ENCODE measurements at places on chromosomes 4 and X. TPM values are rescaled to one million over a fixed set of nuclear protein-coding genes. Genes with fewer than 3 reads are reported as not detected.
A peak's percentile ranks its signal among the peaks of the same experiment; 100 is the strongest.

DNA sequence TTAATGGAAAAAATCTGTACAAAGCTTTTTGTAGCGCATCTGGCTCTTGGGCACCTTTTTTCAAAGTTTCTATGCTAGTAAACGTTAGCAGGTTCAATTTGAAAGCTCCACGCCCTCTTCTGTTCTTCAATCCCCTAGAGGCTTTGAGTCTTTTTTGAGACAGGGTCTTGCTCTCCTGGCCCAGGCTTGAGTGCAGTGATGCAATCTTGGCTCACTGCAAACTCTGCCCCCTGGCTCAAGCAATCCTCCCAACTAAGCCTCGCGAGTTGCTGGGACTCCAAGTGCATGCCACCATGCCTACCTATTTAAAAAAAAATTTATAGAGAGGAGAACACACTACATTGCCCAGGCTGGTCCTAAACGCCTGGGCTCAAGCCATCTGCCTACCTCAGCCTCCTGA is 9.2 kb downstream of the RXFP1 start:
- no peak for DNase-seq

DNA sequence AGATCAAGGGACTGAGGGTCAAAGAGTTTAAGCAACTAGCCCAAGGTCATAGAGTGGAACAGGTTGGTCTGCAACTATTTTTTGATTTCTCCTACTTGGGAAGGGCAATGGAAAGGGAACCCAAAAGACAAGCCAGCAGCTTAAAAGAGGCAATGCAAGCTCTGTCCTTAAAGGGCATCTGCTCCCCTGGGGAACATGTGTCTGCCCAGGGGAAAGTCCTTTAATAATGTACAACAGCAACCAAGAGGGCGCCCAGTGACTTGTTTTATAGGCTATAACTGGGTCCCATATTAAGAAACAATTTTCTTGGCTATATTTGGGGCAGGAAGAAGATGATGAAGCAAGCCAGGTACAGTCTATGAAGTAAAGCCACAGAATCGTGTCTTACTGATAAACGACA is 54.7 kb upstream of the RBM47 start:
- DNase-seq, result no peak

DNA sequence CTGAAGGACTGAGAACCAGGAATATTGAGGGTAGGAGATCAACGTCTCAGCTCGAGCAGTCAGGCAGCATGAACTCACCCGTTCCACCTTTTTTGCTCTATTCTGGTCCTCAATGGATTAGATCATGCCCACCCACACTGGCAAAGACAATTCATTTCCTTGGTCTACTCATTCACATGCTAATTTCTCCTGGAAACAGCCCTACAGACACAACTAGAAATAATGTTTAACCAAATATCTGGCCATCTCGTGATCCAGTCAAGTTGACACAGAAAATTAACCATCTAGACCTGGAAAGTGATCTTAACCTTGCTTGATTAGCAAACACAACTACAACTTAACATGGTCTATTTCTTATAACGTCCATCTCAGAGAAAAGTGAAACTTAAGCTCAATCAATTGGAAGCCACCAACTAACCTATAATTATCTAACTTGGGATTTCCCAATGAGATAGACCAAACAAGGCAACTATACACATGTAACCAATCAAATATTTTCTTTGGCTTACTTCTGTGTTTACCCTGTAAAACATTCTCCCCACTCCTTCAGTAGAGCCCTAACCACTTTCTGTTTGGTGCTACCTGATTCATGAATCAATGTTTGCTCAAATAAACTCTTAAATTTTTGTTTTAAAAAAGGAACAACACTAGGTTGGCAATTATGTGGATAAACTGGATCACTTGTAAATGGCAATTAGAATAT is 69.7 kb upstream of the MAMLD1 start:
- no peak for DNase-seq

- no peak for DNase-seq
These were observed 52.5 kb upstream of the SHISA3 start for GRCh38 chr4:42344749-42345148.

- no peak for DNase-seq
These were observed 78.5 kb downstream of the CRMP1 start for GRCh38 chr4:5814421-5814820.

DNA sequence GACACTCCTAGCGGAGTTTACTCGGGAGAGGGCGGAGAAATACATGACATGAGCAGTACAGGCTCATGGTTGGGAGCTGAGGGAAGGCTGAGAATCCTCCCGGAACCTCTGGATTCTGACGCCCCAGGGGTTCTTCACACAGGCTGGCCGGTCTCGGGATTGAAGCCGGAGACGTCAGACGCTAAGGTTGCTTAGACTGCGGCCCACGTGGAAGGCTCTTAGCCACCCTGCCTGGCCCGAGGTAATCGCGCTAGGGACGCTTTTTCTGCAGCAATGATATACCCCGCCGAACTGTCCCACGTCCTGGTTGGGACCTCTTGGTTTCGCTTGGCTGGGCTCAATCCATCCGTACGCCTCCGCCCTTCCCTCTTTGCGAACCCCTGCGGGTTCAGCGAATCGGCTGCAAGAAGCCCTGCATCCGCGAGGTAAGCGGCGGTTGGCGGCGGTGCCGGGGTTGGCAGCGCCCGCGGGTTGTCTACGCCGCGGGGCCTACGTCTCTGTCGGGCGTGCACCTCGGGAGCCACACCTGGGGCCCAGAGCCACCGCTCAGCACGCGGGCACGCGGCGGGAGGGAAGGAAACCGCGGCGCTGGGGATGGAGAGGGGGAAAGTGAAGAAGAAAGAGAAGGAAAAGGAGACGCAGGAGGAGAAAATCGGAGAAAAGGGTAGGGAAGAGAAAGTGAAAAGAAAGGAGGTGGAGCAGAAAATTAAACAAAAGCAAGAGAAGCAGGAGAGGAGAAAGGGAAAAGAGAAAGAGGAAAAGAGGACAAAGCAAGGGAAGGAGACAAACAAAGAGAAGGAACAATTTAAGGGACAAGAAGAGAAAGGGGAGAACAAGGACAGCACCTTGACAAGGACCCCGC is at the start of gene ARL9:
Gene ARL9 (plus strand): TSS at position 523 of the 862 bp plus-strand sequence. CDS start 72 bp downstream, at position 595.
- DNase-seq, result peak; percentile 22

DNA sequence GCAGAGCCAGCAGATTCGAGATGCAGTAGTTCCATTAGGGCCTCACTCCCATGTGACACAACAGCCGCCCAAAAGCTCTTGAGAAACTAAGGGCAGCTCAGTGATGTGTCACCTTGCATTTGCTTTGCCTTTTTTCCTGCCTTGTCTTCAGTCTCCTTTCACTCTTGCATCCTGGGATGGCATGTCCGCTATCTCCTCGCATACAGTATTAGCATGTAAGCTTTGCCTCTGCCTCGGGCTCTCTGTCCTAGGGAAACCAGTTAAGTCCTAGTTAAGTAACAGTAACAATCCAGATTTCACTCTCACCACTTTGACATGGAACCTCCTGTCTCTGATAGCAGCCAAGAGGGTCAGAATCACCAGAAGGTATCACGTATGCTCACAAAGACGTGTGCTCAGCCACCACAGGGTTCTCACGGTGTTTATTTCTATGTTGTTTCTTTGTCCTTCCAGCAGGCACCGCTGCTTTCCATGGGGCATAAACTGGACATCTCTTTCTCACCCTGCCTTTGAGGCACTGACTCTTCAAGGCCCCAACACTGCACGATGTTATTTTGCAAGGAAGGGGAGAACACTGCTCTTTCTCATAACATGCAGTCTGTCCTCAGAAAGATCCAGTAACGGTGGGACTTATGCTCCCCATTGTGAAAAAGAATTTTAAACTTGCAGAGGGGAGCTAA is 26.7 kb upstream of the SORBS2 start:
- DNase-seq, result no peak

- no peak for DNase-seq
These were observed 241.3 kb downstream of the CFAP299 start for GRCh38 chr4:80576796-80577195.

DNA sequence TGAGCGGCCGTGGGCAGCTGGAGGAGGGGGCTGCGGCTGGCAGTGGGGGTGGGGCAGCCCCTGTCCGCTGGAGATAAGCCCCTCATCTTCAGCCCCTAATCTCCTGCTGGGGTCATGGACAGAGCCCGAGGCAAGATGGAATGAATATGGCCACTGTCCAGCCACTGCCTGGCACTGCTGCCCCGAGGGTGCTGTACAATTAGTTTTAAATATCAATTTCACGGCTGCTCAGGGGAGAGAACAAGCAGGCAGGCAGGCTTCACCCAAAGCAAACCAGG is 64.1 kb upstream of the NKX1-1 start:
- no peak for DNase-seq

DNA sequence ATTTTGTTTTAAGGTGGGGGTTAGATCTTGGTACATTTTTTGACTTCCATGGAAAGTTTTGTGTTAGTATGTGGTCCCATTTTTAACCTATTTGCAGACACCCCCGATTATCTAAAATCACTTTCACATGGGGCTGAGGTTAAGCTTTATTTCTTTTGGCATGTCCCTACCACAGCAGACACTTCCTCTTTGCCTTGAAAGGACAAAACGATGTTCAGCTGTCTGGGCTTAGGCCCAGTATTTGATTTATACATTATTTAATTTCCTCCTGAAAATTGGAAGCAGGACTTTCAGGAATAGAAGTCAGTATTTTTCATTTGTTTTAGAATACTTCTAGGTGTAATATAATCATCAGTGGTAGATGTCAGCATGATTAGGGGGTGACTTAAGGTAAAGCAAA is 112.4 kb upstream of the SPRY1 start:
- DNase-seq, result no peak

Gene GNRHR
- not detected for total RNA-seq
